NB4 (cell line): ENCODE measurements at places on chromosomes 16 and 17.
A peak's percentile ranks its signal among the peaks of the same experiment; 100 is the strongest.

- no peak for DNase-seq
Observed at GRCh38 chr17:56108811-56109284, 44.4 kb upstream of the ANKFN1 start.

DNA sequence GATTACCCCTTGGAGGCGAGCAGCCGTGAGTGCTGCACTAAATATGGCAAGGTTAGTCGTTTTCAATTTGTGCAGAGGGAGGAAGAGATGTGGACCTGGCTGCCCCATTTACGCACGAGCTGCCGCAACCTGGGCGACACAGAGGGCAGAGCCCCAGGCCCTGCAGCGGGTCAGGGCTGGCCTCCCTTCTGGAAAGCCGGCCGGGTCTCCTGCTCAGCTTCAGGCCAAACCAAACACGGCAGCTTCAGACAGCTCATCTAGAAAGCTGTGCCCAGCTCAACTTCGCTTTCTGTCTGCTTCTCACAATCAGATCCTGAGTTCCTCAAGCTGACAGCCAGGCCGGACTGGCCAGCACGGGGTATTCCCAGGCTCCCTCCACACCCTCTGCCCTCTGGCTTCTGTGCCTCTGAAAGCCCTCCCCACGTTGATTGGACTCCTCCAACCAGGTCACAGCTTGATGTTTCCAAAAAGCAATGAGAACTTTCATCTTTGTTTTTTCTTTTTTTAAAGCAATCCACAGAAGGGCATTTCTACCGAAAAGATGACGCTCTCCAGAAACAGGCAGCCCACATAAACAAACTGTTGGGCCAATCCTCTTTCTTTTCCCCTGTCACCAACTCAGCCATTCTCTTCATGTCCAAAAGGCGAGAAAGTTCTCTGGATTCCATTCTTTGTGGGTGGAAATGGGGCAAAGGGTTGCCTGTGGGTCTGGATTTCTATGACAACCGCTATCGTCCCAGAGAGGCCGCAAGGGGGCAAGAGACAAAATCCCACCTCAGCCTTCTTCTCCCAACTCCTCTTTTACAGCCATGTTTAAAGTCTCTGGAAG lies 189.0 kb downstream of the ZFHX3 start:
- DNase-seq: no peak

DNA sequence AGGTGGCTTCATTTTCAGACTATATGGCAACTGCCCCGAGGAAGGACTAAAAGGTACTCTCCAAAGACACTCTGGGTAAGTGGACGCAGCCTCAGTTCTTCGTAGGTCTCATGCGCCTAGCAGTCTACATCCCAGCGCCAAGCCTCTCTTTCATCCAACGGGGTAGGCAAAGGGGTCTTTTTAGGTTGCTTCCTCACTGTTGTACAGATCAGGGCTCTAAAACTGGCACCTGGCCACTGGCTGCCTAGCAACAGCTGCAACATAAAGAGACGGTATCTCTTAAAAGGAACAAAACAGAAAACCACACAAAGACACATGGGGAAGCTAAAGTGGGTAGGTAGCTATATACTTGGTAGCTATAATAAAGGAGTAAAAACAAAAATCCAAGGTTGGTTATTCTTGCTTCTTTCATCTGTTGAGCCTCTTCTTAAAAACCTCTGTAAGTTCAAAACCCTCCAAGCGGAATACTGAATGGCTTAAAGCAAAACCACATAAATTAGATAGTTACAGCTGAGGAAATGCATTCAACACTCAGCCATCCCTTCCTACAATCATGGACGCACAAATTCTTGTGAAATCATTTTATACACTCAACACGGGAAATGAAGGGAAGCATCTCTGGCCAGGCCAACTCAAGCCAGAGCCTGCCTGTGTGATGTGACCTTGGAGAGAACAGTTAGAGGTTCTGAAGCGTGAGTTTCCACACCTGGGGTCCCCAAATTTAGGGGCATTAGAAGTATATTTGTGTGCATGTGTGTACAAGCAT lies 22.7 kb downstream of the CYTH1 start:
- DNase-seq: peak; percentile 69

- peak; percentile 20 for DNase-seq
Observed at GRCh38 chr16:55955845-55956244, 80.7 kb upstream of the CES5A start.

DNA sequence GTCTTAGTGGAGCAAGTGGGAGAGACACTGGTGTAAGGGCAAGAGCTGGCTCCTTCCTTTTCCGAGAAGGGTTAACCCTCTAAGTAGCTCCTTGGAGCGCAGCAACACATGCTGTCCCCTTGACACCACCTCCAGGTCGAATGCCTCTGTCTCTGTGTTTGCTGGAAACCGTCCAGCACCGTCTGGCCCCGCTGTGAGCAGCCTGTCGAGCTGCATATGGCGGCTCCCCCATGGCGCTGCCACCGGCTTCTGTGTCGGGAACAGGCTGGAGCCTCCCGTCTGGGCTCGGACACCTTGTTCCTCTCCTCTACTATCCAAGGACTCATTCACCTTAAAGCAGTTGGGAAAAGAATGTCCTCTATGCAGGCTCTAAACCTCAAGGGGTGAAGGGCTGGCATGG lies 28.9 kb upstream of the WSCD1 start:
- DNase-seq: no peak

DNA sequence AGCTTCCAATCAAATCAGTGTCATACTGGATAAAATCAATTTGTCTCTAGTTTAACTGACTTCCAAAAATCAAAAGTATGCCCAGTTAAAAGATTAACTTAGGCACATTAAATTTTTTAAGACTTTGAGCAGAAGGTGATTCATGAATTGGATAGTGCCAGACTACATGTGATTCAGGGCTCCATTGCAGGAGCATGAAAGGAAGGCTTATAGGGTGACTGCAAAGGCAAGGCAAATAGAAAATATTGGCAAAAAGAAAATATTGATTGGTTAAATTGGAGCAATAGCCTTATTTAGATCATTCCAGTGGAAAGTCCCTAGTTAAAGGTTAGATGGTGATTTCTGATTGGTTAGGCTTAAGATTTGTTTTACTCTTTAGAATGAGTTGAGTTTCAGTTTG lies 223.9 kb upstream of the ERCC4 start:
- no peak for DNase-seq

GRCh38 chr17:29972277-29972676 lies 30.8 kb downstream of the EFCAB5 start:
- DNase-seq: no peak

- peak; percentile 96 for DNase-seq
Observed at GRCh38 chr17:21368545-21369246, 7.5 kb upstream of the KCNJ12 start.

DNA sequence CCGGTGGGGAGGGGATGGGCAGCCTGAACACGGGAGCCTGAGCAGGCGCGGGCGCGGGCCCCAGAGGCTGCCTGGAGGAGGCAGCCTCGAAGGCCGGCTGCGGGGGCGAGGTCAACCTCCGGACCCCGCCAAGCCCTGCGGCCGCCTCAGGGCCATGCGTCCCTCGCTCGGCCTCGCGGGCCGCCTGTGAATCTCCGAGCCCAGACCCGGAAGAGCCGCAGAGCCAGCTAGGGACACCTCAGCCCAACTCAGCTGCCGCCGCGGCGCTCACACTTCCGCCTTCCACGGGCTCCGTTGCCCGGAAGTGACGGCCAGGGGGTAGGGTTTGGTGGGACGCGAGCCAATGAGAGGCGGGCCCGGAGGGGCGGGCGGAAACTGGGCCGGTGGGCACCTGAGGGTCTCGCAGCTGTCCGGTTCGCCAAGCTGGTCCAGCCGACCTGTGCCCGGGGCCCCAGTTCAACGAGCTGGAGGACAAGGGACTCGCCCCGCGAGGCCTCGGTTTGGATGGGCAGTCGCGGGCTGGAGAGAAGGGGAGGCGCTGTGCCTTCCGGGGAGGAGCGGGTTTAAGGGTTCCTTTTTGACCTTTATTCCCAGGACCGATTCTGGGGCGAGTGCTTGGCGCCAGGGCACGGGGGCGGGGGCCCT lies at the start of gene SLC38A10:
Gene SLC38A10, minus strand, starts transcription at position 277 of the 645 bp plus-strand sequence. CDS start 386 bp downstream, outside the sequence.
- DNase-seq: peak; percentile 94

- DNase-seq: peak; percentile 37
Observed at GRCh38 chr17:59370593-59371299, 39.3 kb downstream of the YPEL2 start.

DNA sequence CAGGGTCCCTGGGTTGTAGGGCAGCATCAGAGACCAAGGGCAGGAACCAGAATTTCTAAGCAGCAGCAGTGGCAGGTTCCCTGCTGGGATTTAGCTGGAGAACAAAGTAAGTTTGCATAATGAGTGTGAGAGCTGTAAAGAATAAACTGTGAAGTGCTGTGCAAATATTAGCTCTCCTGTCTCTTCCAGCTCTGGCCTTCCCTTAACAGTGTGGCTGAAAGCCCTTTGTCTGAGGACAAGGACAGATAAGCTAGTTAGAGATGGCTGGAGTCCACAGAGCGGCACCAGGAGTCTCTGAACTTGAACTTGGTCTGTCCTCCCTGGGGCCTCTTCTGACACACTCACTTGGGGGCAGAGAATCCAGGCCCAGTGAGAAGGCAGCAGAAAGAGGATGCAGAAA lies 98.2 kb upstream of the WSCD1 start:
- DNase-seq: no peak

DNA sequence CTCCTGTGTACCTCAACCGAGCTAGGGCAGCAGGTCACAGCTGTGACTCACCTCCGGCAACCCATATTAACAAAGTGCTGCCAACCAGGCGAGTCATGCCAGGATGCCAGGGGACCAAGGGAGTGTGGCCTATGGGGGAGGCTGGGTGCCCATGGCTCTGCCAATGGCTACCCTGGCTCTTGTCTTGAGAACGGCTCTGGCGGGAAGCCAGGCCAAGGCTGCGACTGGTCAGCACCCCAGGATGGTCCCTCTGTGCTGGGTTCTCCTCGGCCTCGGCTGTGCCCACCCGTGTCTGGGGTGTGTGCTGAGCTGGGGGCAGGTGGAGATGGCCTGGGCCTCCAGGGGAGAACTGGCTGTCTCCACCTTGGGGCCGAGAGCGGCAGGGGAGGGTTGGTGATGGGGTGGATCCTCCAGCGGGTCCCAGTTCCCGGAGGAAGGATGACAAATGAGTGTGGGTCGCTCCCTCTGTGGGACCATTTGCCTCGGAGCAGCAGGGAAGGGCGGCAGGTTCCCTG lies 75.8 kb downstream of the MRC2 start:
- no peak for DNase-seq

DNA sequence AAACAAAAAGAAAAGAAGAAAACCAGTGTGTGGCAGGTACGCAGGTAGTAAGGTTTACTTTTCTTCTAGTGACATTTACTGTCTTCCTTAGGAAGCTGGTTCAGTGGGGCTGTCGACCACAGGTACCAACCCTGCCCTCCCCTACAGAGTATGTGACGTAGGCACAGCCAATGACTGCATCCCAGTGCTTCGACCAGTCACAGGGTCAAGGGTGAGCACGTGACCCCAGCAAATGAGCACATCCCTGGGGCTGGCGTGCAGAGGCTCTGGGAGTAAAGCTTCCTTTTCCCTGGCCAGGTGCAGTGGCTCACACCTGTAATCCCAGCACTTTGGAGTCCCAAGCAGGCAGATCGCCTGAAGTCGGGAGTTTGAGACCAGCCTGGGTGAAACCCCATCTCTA lies 38.9 kb upstream of the PLCG2 start:
- DNase-seq: peak; percentile 55

GRCh38 chr17:27403480-27404005 lies 52.7 kb upstream of the KSR1 start:
- DNase-seq: no peak

DNA sequence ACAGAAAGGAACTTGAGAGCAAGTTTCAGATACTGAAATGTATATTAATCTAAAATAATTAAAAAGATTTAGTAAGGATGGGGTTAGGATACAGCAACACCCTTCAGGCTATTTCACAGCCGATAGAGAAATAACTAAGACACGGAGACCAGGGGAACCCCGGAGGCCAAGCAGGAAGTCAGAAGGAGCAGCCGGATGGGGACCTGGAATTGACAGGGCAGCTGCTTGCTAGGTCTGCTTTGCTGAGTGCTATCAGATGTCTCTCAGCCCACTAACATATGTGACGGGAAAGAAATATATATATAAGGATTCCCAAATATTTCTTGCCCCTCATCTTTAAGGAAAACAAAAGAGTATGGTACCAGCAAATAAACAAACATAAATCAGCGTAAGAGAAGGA lies 154.1 kb upstream of the CDH5 start:
- DNase-seq: no peak

- no peak for DNase-seq
Observed at GRCh38 chr16:20807862-20808261, 1.5 kb downstream of the REXO5 start.

DNA sequence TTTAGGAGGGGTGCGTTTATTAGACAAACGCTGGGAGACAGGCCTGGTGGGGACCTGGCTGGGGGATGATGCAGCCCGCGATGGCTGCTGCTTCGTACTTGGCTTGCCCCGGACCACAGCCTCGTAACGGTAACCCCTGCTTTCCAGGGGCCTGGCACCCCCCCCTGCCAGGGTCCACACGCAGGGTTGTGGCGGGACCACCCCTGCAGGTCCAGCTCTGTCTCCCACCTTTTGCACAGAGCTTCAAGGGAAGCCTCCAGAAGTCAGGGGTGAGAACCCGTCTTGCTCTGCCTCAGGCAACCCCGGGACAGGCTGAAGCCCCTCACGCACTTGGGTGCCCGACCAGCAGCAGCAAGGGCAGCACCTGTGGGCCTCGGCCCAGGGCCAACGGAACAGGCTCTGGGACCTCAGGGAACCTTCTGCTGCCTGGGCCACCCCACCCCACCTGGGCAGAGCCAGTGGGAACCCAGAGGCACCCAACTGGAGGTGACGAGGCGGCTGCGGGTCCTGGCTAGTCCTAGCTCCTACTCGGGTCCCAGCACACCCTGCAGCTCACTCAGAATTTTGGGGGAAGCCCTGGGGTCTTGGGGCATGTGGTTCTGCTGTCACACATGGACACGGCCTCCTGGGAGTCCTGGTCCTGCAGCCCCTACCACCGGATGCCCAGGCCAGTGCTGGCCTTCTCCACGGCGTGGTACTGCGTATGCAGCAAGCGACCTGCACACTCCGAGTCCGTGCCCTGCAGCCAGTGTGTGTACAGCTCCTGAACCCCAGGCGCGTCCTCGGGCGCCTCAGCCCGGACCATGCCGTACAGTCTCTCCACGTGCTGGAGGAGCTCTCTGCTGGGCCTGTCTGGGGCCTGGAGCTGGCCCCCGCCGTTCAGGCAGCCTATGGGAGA lies 3.1 kb downstream of the HAGHL start:
- peak; percentile 12 for DNase-seq
